ENCODE measurements at places on chromosomes 7 and 10.

DNA sequence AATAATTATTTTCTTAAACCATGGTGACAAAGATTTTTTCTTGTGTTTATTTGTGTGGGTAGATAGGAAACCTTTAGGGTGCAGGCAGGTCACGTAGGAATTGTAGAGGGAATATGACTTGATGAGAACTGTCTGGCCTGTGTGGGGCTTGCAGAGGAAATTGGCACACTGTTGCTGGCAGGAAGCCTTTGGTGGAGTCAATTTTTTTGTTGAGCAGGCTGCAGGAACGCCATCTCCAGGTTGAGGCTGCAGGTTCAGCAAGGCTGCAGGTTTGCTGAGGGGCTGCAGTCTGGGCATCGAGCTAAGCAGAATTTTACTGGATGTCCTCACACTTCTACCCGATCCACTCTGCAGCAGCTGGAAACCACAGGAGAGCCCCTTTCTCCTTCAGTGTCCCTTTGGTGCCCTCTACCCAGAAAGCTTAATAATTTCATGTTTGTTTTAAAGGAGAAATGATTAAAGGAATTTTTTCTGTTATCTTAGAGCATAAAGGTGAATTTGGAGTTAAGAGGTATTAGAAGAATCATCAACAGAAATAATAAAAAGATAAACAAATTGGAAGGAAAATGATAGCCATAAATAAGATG, 37.0 kb downstream of the TBC1D12 start:
- no peak for DNase-seq

- DNase-seq = no peak
Measured at GRCh38 chr10:128098631-128099030, 27.6 kb downstream of the MKI67 start.

DNA sequence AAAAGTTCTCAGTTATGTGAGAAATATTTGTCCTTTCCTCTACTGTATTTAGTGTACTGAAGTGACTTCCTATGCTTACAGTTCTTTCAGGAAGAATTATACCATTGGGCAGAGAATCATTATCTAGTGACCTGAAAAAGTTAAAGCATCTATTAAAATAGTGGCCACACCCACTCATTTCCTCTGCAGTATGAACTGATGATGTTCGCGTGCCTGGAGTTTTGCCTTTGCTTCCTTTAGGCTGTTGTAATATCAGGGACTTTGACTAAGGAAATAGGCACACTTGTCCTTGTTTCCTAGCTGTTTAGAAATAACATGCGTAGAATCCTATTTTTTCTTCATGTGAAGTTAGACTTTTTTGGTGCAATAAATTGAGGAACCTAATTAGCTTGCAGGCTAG, 100.7 kb downstream of the ZMYND11 start:
- no peak for DNase-seq

- no peak for DNase-seq
Measured at GRCh38 chr7:159098811-159099655, 45.6 kb downstream of the VIPR2 start.

- DNase-seq = no peak
Measured at GRCh38 chr7:22860784-22861482, 38.3 kb upstream of the TOMM7 start.

DNA sequence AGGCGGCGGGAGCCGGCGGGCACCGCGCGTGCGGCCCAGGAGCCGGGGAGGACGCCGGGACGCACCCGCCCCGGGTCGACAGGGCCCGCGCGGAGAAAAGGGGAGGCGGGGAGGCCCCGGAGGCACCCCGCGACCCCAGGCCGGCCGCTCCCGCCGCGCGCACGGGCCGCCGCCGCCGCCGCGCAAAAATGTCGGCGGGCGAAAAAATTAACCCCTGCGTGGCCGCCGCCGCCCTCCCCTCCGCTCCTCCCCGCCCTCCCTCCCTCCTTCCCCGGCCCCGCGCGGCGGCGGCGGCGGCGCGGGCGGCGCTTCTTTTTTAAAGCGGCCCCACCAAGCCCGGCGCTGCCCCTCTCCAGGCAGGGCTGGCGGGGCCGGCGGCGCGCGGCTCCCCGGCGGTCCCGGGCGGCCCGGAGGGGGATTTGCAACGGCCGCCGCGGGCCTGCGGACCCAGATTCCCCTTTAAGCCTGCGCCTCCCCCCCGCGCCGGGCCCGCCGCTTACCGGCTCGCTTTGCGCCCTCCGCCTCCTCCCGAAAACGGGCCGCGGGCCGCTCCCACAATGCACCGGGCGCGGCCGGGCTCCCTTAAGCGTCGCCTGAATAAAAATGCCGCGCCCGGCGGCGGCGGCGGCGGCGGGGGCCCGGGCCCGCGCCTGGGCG, 465 bp downstream of the SEPHS1 start:
- DNase-seq = peak; percentile 65

GRCh38 chr10:58820861-58821751, 308.4 kb downstream of the BICC1 start:
- no peak for DNase-seq

Measured in T-cell (primary cell).